SHP77 treated with DMSO at 0.1 percent for 48 hours (cell line): ENCODE measurements at places on chromosomes 4 and X.

- no peak for DNase-seq
These were observed at the start of gene AMOT for GRCh38 chrX:112840382-112841113. Gene AMOT, minus strand, starts transcription at chrX:112840831. Its CDS starts 17,705 bp downstream, at chrX:112823126.

- no peak for DNase-seq
These were observed 32.6 kb upstream of the PHF8 start for GRCh38 chrX:54076903-54077302.

- DNase-seq, result no peak
These were observed 196.9 kb downstream of the NSUN7 start for GRCh38 chr4:40946652-40947051.

GRCh38 chrX:155134255-155134654 lies 62.9 kb downstream of the BRCC3 start:
- no peak for DNase-seq

GRCh38 chrX:16958356-16958755 lies 11.9 kb downstream of the REPS2 start:
- DNase-seq, result no peak
